Cortex of kidney (tissue), 1 donor: ENCODE measurements at places on chromosomes 3 and 15.

- DNase-seq = no peak
Measured at GRCh38 chr3:44444896-44445691, 32.4 kb downstream of the ZNF445 start.

- no peak for DNase-seq
Measured at GRCh38 chr15:101615986-101616848, 36.0 kb downstream of the TM2D3 start.

- DNase-seq = no peak
Measured at GRCh38 chr3:20573175-20573574, 387.2 kb upstream of the SGO1 start.

GRCh38 chr3:13788522-13789424 lies 91.1 kb downstream of the WNT7A start:
- DNase-seq = no peak

DNA sequence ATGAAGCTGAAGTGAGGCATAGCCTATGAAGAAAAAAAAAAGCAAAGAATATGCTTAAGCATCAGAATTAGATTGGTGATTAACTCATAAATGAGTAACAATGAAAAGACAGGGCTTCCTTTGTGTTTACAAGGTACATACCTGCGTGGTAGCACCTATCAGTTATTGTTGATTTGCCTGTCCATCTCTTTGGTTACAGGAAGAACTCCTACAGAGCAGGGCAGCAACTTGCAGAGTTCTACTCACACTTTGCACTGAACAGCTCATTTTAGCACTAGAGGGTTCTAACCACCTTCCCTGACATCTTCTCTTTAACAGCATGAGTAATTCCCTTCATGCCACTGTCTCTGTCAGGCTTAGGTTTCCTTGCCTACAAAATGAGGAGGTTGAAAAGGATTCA lies 166.0 kb downstream of the DPH6 start:
- no peak for DNase-seq

GRCh38 chr3:63015614-63016309 lies 140.5 kb upstream of the CADPS start:
- no peak for DNase-seq

DNA sequence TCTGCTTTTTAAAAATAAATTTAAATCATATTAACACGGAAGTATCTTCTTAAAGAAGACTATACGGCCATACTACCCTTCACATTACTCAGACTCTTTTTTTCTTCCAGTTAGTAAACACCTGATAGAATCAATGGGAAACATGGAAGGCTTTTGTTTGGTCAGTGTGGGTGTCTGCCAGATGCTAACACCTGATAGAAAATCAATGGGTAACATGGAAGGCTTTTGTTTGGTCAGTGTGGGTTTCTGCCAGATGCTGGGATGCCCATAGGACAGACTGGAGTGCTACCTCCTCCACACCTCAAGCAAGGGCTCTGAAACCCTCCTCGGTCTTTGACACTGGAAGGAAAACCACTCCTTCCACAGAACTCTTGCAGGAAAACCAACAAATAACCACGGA lies 29.2 kb downstream of the HACL1 start:
- no peak for DNase-seq

DNA sequence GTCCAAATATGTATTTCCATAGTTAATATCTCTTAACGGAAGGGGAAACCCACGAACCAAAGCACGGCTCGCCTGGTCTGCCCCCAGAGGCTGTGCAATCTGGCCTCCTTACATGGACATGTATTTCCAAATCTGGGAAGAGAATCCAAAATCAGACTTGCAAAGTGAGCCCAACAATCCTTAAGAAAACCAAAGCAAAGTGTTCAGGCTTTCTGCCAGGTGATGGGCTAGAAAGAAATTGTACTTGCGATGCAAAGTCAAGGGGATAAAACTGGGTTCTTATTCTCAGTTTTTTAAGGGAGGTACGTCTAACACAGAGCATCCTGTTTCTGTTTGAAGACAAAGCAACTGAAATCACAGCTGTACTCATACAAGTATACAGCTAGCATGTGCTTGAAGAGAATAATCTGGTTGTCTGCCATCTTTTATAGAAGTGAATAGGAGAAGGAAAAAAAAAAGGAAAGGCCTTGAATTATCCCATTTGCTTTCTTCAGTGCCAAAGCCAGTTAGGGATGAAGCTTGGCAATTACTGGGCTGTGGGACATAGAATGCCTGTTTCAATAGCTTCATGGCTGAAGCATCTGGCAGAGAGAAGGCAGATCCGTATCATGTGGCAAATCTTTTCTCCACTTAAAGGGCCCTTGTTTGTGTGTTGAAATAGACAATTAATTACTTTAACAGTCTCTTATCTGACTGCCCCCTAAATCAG lies 48.4 kb downstream of the LRIG1 start:
- DNase-seq = no peak

DNA sequence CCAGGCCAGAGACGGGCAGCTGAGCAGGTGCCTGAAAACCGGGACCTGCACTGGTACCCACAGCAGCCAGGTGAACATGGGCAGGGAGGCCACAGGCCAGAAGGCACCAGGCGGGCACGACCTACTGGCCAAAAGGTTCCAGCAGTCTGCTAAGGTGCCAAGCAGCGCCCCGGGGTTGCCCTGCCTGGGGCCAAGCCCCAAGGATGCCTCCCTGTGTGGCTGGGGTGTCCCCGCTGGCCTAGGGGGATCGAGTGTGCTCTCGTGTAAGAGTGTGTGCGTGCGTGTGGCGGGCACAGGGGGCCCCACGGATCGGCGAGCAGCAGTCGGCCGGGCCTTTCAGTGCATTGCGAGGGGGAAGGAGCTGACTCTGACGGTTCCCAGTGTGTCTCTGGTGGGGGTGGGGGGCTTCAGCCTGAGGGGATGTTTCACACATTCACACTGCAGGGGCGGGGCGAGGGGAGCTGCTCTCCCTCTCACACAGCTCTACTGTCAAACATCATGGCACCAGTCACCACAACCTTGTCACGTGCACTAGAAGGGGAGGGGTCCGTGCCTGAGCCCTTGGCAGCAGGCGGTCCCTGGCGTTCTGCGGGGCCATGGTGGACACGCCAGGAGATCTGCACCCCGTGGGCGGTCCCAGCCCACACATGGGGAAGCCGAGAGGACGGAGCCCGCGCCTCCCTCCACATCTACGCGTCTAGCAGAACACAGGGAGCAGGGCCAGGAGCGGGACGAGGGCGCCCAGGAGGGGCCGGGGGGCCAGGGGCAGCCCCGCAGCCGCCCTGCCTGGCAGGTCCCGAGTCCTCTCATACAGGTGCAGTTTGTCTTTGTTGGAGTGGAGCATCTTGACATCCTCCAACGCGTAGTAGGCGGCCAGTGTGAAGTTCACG lies 44.5 kb downstream of the RGMA start:
- no peak for DNase-seq

DNA sequence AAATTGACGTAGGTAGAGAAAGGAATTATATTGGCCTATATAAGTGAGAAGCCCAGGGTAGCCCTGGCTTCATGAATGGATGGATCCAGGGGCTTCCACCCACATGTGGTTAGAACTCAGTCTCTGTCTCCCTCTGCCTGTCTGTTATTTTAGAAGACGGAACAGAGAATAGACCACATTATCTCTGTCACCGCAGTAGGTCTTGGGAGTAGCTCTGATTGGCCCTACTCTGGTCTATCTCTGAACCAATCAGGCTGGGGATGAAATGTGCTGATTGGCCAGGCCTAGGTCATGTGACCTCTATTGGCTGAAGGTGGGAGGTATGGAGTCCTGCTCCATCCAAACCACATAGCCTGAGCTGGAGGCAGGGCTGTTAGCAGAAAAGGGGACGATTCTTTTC lies 143.0 kb upstream of the PRR23C start:
- no peak for DNase-seq

DNA sequence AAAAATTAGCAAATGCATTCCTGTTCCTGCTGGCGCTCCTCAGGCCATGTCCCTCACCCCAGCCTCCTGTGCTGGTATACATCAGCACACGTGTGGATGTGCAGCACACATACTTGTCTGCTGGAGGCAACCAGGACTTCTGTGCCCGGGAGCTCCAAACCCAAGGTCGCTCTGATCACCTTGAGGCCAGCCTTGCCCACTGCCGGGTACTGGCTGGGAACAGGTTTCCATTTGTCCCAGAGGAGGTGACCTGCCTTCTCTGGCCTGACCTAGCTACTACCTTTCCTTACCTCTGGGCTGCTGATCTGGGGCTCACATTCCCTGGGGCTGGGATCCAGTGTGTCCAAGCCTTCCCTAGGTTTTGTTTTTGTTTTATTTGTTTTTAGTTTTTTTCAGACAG lies 12.1 kb downstream of the PRKCD start:
- DNase-seq = no peak

GRCh38 chr3:9122732-9123364 lies 126.6 kb downstream of the SRGAP3 start:
- no peak for DNase-seq

DNA sequence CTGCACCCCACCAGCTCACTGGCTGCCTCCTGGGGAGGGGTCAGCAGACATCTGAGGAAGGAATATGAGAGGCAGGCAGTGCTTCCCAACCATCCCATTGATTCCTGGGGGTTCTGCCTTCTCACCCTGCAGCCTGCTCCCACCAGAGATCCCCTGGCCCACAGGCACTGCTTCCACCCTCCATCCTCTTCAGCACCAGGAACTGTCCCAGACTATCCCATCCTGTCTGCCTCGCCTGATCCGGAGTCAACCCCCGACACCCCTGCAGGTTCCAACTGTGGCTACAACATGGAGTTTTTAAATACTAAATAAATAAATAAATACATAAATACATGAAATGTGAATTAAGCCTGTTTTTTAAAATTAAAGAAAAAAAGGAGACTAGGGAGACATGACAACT lies 43.6 kb downstream of the CACNA2D2 start:
- no peak for DNase-seq

DNA sequence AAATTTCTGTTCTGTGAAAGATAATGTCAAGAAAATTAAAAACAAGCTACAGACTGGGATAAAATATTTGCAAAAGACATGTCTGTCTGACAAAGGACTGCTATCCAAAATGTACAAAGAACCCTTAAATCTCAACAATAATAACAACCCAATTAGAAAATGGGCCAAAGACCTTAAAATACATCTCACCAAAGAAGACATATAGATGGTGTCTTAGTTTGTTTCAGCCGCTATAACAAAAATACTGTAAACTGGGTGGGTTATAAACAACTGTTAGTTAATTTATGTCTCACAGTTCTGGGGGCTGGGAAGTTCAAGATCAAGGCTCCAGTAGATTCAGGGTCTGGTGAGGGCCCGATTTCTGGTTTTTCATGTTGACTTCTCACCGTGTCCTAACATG lies 106.2 kb upstream of the AGTR1 start:
- DNase-seq = no peak

GRCh38 chr15:71784719-71785118 lies 25.6 kb upstream of the NR2E3 start:
- DNase-seq = no peak

DNA sequence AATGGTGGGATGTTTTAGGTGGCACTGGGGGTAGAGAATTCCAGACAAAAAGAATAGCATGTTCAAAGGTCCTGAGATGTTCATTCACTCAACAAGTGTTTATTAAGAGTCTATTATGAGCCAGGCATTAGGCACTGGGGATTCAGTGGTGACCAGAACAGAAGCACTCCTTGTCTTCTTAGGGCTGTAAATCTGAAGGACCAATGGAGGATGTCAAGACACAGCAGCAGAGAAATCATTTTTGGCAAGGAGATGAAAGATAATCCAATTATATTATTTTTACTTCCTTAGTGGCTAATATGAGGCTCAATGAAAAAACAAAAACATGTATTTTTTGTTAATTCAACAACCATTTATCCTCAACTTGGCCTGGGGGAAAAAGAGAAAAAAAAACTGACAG lies 218.5 kb downstream of the SLC9A9 start:
- DNase-seq = no peak

GRCh38 chr15:67322481-67322880 lies 67.9 kb downstream of the IQCH start:
- no peak for DNase-seq

DNA sequence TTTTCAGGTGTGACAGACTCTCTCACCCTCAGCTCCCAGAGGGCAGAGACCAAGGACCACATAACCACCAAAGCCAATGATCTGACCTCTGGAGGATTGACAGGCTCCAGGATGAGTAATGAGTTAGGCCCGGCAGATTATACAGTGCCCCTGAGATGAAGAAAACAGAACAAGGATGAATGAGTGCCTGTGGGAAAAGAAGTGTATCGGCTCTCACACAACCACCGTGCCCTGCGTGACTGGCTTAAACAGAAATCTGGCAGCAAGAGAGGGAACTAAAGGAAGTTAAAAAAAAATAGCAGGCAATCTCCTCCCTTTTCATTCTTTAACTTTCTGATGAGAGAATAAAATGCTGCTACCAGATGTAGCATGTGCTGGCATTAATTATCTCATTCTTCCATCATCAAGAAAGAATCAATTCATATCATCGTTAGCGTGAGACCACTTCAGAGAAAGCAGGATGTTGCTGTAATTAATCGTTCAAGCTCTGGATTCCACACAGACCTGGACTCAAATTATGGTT lies 227.5 kb upstream of the COL8A1 start:
- DNase-seq = no peak

DNA sequence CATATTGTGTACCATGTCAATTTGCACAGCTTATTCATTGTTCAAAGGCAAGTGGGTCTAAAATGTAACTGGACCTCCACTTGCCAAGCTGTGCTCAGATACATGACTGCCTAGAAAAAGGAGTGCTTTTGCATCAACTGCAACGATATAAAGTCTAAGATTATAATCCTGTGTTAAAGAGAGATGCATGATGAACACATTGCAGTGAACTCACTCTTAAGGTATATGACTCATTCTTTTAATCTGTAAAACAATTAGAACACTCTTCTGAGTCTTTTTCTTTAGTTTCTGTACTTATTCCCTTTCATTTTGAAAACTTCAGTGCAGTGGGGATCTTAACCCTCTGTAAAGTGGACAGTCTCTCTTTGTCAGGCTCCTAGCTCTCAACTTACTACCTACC lies 982.8 kb downstream of the ROBO1 start:
- no peak for DNase-seq

DNA sequence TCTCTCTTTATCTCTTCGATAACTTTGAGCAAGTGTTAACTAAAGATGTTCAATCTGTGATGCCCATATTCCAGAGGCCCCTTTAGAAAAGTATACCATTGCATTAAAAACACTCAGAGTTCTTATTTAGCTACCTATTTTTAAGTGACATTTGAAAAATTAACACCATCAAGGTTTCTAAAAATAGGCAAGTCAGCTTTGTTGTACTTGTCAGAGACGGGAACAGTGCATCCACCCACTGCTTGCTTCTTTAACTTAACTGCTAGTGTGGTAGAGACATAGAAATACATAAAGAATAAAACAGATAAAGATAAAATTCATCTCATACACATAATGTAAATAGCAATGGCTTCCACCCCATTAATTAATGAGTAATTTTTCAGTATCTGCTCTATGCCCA lies 66.0 kb downstream of the IGSF11 start:
- DNase-seq = no peak

DNA sequence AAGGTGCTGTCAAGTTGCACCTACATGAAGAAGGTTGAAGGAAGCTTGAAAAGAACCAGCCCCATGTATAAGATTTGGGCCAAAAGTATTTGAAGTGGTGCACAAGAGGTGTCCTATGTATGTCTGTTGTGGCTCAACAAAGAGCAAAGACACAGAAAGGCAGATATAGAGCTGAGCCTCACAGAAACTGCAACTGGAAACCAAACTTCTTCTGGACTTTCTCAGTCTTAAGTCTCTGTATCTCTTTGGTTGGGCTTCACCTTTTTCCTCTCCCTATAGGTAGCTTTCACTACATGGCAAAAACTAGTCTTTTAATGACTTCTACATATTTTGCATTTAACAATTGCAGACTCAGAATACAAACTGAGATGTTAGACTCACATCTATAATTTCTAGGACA lies 8.8 kb upstream of the CMC1 start:
- DNase-seq = no peak
